Mesenchymal stem cell (in vitro differentiated cells and primary cell): ENCODE measurements at places on chromosomes 5 and 9.
A peak's percentile ranks its signal among the peaks of the same experiment; 100 is the strongest.

- peak; percentile 63 for DNase-seq
Observed at GRCh38 chr5:159965031-159965837, 43.7 kb upstream of the TTC1 start.

GRCh38 chr5:2675548-2675947 is 75.9 kb downstream of the IRX2 start:
- DNase-seq, result no peak

DNA sequence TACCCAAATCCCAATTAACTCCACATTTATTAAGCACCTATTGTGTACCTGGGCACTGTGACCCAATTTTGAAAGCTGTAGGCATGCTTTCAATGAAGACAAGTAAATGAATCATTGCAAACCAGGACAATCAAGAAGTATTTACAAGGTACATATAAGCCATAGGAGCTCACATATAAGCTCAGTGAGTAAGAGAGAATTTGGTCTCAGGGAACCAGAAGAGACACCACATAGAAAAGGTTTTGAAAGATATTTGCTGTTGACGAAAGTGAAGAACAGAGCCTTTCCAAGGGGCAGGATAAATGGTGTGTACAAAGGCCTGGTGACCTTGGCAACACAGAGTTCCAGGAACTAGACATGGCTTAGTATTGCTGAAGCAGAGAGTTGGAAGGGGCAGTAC is 187.6 kb downstream of the CD180 start:
- no peak for DNase-seq

DNA sequence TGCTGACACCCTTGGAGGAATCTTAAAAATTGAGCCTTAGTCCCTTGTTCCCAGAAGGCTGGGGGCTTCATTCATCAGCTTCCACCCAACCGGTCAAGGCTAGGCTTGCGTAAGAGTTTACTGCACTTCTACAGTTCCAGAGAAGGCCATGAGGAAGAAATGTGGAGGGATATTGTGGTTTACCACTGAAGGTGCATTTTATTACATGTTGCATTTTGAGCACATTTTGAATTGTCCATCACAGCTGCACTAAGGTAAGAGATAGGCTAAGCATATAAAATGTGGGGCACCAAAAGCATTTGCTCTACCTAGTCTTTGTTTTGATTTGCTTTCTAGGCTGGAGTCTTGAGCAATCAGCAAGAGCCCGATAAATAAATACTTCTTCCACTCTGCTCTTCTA is 167.1 kb upstream of the PAPPA start:
- peak; percentile 33 for DNase-seq

- no peak for DNase-seq
Observed at GRCh38 chr9:102950346-102950745, 44.8 kb upstream of the CYLC2 start.

GRCh38 chr5:104652271-104652861 is 1089.8 kb upstream of the NUDT12 start:
- no peak for DNase-seq

- DNase-seq, result peak; percentile 77
Observed at GRCh38 chr5:97231025-97231636, 48.1 kb upstream of the RIOK2 start.

- no peak for DNase-seq
Observed at GRCh38 chr5:133384120-133384855, 228.1 kb downstream of the FSTL4 start.

- DNase-seq, result no peak
Observed at GRCh38 chr9:75895112-75895511, 4.6 kb downstream of the PCSK5 start.

DNA sequence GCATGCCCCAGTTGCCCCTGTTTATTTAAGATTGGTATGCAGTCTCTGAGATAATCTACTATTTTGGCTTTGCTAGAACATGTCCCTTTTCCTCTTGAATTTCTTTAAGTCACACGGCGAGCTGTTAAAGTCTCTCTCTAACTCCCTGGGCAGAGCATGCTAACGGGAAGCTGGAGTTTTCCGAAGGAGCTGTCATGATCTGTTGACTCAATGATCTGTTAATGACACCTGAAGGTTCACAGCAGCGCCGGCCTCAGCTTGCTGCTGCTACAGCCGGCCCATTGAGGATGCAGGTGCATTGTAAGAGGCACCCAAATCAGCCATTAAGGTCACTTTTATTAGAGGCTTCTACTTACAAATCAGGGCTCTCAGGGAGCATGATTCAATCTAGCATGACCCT is 1203.4 kb downstream of the MAT2B start:
- no peak for DNase-seq
